ENCODE measurements at places on chromosomes 6 and 20.
A peak's percentile ranks its signal among the peaks of the same experiment; 100 is the strongest.

GRCh38 chr6:40874495-40874894 is 164.5 kb downstream of the UNC5CL start:
- DNase-seq = peak; percentile 12

- no peak for DNase-seq
Measured at GRCh38 chr6:112286010-112286409, 31.6 kb upstream of the LAMA4 start.

DNA sequence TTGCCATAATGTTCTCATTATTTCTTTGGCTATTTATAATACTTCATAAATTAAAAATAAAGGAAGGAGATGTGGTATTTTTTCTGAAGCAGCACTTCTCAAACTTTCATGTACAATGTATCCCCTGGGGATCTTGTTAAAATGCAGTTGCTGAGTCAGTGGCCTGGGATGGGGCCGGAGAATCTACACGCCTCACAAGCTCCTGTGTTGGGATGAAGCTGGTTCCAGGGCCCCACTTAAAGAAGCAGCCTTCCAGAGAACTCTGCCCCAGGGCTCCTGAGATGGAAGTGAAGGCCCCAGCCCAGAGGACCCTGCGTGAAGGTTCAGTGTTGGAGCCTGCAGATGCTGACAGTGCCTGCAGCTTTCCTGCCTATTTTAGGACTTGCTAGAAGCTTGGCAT is 40.1 kb upstream of the SLC23A2 start:
- no peak for DNase-seq

- DNase-seq = no peak
Measured at GRCh38 chr20:52420805-52421204, 229.2 kb upstream of the ZFP64 start.

DNA sequence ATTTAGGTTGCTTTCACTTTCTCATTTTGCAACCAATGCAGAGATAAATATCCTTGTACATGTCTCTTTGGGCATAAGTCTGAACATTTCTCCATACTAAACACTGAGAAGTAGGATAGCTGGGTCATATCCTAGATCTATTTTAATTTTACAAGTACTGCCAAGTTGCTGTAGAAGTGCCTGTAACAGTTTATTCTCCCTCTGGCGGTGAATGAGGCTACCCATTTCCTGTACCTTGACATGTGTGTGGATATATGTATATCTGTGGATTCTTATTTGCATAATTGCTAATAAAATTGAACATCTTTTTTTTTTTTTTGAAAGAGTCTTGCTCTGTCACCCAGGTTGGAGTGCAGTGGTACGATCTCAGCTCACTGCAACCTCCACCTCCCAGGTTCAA is 48.0 kb upstream of the PNRC1 start:
- no peak for DNase-seq

GRCh38 chr20:17381724-17382123 is 149.5 kb downstream of the BFSP1 start:
- DNase-seq = no peak

- no peak for DNase-seq
Measured at GRCh38 chr6:148620579-148621298, 126.1 kb upstream of the UST start.

DNA sequence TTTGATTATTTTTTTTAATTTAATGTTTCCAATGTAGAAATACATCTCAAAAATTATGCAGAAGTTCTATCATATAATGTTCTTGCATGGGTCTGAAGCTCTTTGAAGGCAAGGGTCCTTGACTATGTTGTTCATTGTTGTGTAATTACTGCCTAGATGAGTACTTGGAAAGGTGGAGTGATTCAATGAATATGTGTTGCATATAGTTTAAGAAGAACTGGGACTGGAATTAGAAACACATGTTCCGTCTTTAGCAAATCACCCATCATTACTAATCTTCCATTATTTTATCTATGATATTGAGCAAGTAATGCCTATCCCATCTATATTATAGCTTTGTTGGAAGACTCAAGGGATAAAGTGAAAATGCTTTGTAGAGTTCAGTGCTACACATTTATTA is 147.3 kb downstream of the LAMA2 start:
- no peak for DNase-seq

- DNase-seq = no peak
Measured at GRCh38 chr6:3230256-3230882, 2.9 kb upstream of the TUBB2B start.

GRCh38 chr6:45690846-45691245 is 313.1 kb upstream of the SUPT3H start:
- DNase-seq = no peak

DNA sequence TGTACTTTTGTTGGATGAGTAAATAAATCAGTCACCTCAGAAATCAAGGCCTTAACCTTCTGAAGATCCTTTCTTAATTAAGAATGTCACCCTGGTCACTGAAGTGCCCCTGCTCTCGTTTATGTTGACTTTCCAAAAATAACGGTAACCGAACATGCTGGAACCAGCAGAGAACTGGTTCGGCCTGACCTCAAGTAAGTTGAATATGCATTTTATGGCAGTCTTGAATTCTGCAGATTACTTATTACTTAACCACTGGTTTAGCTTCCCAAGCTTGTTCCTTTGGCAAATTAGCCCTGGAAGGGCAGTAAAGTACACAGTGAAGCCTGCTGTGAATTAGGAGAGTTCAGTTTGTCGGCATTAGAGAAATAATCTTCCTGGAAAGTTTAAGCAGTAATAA is 12.2 kb downstream of the MAPRE1 start:
- DNase-seq = no peak

DNA sequence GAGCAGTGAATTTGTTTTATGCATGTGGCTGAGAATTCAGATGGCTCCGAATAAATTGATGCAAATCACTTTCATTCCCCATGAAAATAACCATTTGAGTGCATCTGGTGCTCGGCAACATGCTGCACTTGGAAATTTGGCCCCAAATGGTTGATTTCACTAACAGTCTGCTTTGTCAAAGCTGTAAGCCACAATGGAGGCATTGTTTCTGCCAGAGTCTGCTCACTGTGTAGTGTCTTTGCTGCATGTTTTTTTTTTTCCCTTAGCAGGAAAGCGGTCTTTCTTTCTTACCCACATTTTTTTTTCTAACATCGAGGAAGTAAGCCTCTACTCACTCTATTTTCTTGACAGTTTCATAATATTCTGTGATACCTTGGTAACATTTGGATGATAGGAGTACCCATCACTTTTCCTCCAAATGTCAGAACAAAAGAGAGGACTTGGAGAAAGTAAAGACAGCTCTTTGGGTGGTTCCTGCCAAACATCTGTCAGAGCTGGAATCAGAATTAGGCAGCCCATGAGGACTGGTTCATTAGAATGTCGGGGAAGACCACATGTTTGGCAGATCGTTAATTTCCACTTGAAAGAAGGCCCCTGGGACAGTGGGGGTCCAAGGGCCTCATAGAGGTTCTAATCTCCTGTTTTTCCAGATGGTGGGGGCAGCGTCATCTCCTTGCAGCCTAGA is 149.5 kb downstream of the DOK5 start:
- peak; percentile 34 for DNase-seq

GRCh38 chr20:846894-847278 is 13.4 kb downstream of the FAM110A start:
- DNase-seq = no peak

GRCh38 chr6:75124983-75125382 is 80.9 kb downstream of the COL12A1 start:
- DNase-seq = no peak

GRCh38 chr20:826695-827323 is 6.7 kb upstream of the FAM110A start:
- no peak for DNase-seq

- DNase-seq = no peak
Measured at GRCh38 chr6:41373919-41374617, 38.7 kb downstream of the NCR2 start.

DNA sequence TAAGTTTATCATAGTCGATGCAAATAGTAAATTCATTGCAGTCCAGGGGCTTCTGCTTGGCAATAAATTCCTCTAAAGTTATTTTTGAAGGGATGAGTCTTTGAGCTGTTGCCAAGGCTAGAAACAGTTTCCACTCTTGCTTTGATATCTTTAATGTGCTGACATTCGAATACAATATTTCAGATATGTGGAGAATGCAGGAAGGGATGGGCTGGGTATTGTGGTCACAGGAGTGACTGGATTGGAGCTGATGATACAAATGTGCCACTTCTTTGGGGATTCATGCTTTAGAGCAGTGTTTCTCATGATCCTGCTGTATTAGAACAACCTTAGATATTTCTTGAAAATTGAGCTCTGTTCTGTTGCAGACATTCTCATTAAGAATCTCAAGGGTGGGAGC is 139.0 kb downstream of the PRDM13 start:
- DNase-seq = no peak

DNA sequence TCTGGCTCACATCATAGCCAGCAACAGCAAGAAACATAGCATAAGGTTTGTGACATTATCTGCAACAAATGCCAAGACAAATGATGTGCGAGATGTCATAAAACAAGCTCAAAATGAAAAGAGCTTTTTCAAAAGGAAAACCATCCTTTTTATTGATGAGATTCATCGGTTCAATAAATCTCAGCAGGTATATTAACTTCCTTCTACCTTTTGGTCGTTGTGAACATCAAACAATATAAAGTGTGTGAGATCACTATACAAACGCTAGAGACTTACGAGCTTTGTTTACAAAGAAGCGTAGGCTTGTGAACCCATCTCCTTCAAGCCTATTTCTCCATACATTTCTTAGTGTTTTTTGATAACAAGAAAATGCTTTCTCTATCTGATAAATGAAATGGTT is 3.5 kb downstream of the WRNIP1 start:
- no peak for DNase-seq

DNA sequence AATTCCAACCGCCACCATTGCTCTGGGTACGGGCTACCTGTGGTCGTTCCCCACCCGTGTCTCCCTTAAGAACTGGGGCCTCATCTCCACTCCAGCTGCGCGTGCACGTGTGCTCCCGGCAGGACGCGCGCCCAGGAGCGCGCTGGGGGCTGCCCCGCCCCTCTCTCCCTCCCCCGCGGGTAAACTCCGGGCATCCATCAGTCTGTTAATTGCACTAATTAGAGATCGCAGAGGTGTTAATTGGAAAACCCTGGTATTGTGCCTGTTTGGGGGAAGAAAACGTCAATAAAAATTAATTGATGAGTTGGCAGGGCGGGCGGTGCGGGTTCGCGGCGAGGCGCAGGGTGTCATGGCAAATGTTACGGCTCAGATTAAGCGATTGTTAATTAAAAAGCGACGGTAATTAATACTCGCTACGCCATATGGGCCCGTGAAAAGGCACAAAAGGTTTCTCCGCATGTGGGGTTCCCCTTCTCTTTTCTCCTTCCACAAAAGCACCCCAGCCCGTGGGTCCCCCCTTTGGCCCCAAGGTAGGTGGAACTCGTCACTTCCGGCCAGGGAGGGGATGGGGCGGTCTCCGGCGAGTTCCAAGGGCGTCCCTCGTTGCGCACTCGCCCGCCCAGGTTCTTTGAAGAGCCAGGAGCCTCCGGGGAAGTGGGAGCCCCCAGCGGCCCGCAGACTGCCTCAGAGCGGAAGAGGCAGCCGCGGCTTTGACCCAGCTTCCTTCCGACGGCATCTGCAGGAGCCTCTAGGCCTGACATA is 14.4 kb downstream of the FOXP4 start:
- no peak for DNase-seq

- DNase-seq = no peak
Measured at GRCh38 chr6:4577406-4577805, 198.8 kb upstream of the CDYL start.

GRCh38 chr6:43455531-43456428 is at the start of gene DLK2:
TSS of gene DLK2 (minus strand) at chr6:43455548. CDS start at chr6:43454825, 723 bp downstream.
- DNase-seq = peak; percentile 42

- no peak for DNase-seq
Measured at GRCh38 chr20:37622728-37623127, 71.1 kb upstream of the CTNNBL1 start.

DNA sequence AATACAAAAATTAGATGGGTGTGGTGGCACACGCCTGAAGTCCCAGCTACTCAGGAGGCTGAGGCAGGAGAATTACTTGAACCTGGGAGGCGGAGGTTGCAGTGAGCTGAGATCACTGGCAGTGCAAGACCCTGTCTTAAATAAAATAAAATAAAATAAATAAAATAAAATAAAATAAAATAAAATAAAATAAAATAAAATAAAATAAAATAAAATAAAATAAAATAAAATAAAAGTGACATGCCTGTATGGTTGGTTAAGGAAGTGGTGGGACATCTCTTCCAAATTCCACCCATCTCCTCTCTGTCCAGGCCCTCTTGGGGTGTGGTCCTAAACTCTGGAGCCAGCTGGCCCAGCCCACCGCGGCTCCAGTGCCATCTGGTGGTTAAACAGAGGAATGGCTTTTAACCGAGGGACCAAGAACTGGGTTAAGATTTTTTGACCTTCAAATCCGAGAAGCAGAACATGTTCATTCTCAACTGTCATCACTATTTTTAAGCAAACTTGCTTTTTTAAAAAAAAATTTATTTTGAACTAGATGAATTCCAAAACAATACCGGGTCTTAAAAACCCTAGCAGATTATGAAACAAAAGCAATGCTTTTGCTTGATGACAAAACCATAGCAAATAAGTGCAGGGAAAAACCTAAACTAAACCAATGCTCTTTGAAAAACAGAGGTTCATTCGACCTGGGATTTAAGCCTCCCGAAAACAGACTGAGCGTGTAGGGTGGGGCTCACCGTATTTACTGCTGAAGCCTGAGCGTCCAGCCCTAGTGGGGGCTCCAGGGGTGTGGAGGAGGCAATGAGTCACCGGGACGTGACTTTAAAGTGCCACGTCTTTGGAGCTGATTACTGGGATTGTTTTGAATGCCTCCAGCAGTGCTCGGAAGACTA is 68.8 kb downstream of the CDC5L start:
- peak; percentile 70 for DNase-seq

- DNase-seq = no peak
Measured at GRCh38 chr20:18802012-18802634, 11.5 kb upstream of the SCP2D1 start.

DNA sequence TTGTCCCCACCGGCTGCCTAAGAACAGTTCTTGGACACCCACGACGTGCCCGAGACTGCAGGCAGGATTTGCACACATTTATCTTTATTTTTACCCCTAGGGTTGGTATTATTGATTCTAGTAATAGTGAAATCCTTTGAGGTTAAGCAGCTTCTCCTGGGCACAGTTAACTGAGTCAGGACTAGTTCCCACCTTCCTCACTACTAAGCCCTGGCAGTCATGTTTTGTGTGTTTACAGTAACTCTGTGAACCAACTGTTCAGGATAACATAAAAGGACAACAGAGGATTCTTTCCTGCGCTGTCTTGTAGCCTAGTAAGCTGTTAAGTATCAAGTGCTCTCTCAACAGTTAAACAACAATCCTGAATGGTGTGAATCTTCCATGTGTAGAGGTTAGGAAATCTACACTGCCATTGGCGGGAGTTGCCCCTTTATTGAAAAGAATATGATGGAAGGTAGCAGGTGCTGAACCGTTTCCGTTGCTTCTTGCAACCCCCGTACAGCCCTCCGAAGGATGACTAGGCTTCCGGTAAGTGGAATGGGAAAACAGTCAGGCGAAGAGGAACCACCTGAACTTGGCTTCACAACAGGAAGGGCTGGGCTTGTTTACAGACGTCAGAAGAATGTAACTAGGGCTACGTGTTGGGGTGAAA is 979 bp upstream of the SOD2 start:
- DNase-seq = peak; percentile 54

GRCh38 chr20:49599746-49600113 is 31.8 kb upstream of the PTGIS start:
- DNase-seq = no peak

GRCh38 chr6:91874971-91875370 is 1288.1 kb upstream of the MAP3K7 start:
- no peak for DNase-seq

All from Calu3 (cell line).